ENCODE measurements at places on chromosomes 3 and 15.

DNA sequence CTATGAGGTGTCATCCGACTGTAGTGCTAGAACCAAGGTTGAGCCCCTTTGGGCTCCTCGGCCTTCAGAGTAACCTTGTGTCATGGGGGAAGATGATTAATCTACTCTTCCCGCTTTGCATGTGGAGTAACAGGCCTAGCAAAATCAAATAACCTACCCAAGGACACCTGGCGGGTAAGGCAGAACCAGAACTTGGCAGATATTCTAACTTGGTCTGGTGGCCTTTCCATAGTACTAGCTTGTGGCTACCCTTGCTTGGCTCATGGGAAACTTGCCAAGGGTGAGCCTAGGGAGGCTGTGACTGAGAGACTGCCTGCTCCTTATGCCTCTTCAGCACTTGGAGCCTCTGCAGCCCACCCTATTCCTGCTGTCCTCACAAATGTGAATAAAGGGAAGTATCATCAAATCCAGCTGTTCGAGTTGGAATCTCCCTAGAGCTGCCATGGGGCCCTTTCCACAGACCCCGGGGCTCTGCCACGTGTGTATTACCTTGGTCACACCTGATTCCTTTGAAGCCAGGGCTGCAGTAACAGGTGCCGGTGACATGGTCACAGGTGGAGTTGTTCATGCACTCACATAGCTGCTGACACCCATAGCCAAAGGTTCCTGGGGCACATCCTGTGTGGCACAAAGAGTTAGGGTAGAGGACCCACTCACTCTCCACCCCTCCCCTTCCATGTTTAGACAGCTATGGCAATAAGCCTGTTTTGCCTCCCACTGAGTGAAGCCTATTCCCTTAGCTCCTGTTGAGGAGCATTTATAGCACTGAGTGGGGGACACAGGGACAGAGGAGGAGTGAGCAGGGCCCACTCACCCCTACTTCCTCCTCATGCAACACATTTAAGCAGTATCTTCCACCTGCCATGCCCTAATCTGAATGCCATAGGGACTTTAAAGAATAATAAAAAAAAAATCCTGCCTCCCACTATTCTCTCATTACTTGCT lies 46.0 kb downstream of the RAB11A start:
- no peak for DNase-seq

DNA sequence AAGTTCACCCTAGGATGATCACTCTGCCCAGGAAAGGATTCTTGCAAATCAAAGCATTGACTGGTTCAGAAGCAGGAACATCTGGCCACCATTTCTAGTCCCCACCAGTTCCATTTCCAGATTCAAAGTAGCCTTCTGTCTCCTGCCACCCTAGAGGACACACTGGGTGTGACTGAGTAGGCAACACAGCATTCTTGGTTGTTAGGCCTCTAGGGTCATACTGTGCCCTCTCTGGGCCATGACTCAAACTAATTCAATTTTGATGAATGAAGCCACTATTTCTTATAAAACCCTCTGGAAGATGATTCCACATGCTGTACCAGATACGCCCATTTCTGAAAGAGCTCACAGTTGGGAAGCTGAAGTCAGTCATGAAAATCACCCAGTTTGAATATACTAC lies 69.7 kb downstream of the WDR76 start:
- DNase-seq: no peak

- no peak for DNase-seq
These were observed 4.8 kb downstream of the LPCAT4 start for GRCh38 chr15:34362047-34362773.

DNA sequence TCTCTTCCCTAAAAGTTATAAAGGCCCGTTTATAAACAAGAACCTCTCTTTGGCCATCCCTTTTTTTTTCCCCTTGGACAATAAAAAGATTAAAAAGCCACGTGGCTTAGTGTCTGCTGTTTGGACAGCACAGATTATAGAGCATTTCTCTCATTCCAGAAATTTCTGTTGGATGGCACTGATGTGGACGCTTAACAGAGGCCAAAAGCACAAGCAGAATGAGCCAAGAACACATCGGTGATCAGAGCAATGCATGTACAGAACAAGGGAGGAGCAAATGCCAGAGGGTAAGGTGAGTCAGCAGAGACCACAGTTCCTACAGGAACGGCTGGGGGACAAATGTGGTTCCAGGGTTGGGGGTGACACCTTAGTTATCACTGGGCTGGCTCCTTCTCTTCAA lies 30.3 kb upstream of the CTNNB1 start:
- DNase-seq: no peak

DNA sequence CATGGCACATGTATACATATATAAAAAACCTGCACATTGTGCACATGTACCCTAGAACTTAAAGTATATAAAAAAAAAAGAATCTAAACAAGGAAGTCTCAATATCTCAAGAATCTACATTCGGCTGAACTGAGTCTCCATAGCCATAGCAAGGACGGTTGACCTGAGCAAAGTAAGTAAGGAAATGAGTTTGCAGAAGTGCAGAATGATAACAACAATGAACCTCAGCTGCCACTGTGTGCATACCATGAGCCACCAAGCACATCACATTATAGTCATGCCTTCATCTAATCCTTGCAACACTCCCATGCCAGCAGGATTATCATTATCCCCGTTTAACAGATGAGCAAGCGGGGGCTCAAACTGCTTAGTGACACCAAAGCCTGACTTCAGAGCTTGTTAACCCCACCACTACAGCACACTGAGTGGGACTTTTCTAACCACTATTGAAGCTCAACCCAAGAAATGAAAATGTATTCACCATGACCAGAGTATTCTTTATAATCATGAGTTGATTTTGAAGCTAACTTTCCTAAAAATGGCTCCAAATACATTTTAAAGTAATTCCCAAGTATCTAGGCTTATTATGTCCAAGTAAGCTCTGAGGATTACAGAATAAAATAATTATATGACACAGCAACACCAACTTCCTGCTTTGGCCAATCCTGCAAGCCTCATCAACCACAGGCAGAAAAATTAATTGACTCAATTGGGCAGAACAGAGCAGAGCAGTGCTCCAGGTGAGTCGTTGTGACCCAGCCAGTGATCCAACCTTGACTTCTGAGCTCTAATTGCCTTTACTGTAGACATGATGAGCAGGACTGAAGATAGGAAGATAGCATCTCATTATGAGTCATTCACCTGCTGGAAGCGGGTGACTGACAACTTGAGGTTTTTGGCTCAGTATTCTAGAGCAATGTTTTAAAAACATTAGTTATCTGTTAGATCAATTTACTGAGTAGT lies 47.3 kb upstream of the IL12A start:
- DNase-seq: no peak

DNA sequence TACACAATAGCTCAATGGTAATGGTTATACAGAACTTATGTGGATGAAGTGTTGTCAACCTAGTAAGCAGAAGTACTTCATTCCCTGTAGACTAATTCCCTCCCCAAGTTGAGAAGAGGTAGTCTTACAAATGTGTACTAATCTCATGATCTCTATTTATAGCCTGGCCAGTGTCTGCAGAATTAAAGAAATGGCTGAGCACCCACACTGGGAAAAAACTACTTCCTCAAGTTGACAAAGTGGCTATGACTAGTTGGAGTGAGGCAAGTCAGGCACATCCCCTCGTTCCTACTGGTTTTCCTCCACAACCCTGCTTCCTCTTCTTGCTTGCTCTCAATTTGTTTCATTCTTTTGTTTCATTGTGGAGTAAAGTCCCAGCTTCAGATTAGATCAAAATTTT lies 566.7 kb upstream of the ZNF717 start:
- no peak for DNase-seq

All from GM19239 (cell line).